ENCODE measurements at places on chromosomes 1 and 21. TPM values are rescaled to one million over a fixed set of nuclear protein-coding genes. Genes with fewer than 3 reads are reported as not detected.

Gene ZNF362
- total RNA-seq, result 43.8 TPM

Gene VWA5B1
- not detected for total RNA-seq

Gene IRF2BP2
- 126 TPM for total RNA-seq

Gene RFX5
- total RNA-seq, result 55.3 TPM

Gene CLDN19
- not detected for total RNA-seq

Gene NRDC
- 150 TPM for total RNA-seq

Gene CYP4Z1
- not detected for total RNA-seq

Gene REN
- not detected for total RNA-seq

Gene PTGFR
- total RNA-seq, result 0.36 TPM

Gene HTR6
- not detected for total RNA-seq

Gene PRKAA2
- 2.4 TPM for total RNA-seq

Gene PROX1
- 4.8 TPM for total RNA-seq

GRCh38 chr1:117181630-117182041 is 29.1 kb downstream of the VTCN1 start:
- no peaks in the 10 kb centered on the region for H3K27me3 ChIP-seq
- H3K4me3 ChIP-seq, result no peak overlapping the region
- DNase-seq, result no peak
- no peaks in the 10 kb centered on the region for H3K36me3 ChIP-seq
- H3K4me1 ChIP-seq, result no peaks in the 10 kb centered on the region

- H3K27me3 ChIP-seq, result no peaks in the 10 kb centered on the region
- DNase-seq, result no peak
- H3K36me3 ChIP-seq, result peaks cover 4% of the 10 kb centered on the region
- no peak overlapping the region for H3K27ac ChIP-seq
Measured at GRCh38 chr1:224732377-224733026, 116.4 kb downstream of the CNIH3 start.

GRCh38 chr1:207565546-207566468 is 69.8 kb downstream of the CR1 start:
- H3K36me3 ChIP-seq, result no peaks in the 10 kb centered on the region
- H3K27me3 ChIP-seq, result no peaks in the 10 kb centered on the region
- H3K27ac ChIP-seq, result no peak overlapping the region
- no peak for DNase-seq
- no peak overlapping the region for H3K4me3 ChIP-seq
- H3K4me1 ChIP-seq, result no peaks in the 10 kb centered on the region

GRCh38 chr1:70666381-70667140 is 255.5 kb downstream of the CTH start:
- H3K4me3 ChIP-seq, result no peak overlapping the region
- no peak overlapping the region for H3K27ac ChIP-seq
- DNase-seq, result no peak
- no peaks in the 10 kb centered on the region for H3K27me3 ChIP-seq
- no peaks in the 10 kb centered on the region for H3K36me3 ChIP-seq

- no peaks in the 10 kb centered on the region for H3K4me1 ChIP-seq
- no peak overlapping the region for H3K27ac ChIP-seq
- no peaks in the 10 kb centered on the region for H3K36me3 ChIP-seq
- H3K4me3 ChIP-seq, result no peak overlapping the region
- no peak for DNase-seq
Measured at GRCh38 chr1:73411479-73411878, 786.5 kb downstream of the LRRIQ3 start.

DNA sequence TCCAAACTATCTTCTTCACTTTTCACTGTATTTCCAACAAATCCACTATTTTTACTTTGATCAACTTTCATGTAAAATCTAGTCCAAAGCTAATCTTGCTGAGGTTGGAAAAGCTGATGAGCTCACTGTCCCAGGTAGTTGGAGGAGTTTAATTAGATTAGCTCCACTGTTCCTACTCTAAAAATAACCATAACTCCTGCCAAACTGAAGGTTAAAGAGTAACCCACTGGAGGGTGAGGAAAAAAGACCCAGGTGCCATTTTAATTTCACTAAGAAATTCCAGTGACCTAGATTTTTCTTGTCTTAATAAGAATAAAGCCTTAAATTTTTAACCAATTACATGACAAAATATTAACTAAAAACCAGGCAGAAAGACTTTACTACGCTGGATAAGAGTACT is 15.3 kb downstream of the DCAF8 start:
- H3K27me3 ChIP-seq, result no peaks in the 10 kb centered on the region
- H3K4me3 ChIP-seq, result no peak overlapping the region
- H3K36me3 ChIP-seq, result peaks cover 3% of the 10 kb centered on the region
- H3K27ac ChIP-seq, result no peak overlapping the region
- no peaks in the 10 kb centered on the region for H3K4me1 ChIP-seq
- no peak for DNase-seq

- no peak overlapping the region for H3K4me3 ChIP-seq
- no peak overlapping the region for H3K27ac ChIP-seq
- H3K4me1 ChIP-seq, result peaks cover 11% of the 10 kb centered on the region
- no peaks in the 10 kb centered on the region for H3K36me3 ChIP-seq
- H3K27me3 ChIP-seq, result no peaks in the 10 kb centered on the region
- DNase-seq, result no peak
Measured at GRCh38 chr1:33307494-33307864, 13.4 kb downstream of the A3GALT2 start.

DNA sequence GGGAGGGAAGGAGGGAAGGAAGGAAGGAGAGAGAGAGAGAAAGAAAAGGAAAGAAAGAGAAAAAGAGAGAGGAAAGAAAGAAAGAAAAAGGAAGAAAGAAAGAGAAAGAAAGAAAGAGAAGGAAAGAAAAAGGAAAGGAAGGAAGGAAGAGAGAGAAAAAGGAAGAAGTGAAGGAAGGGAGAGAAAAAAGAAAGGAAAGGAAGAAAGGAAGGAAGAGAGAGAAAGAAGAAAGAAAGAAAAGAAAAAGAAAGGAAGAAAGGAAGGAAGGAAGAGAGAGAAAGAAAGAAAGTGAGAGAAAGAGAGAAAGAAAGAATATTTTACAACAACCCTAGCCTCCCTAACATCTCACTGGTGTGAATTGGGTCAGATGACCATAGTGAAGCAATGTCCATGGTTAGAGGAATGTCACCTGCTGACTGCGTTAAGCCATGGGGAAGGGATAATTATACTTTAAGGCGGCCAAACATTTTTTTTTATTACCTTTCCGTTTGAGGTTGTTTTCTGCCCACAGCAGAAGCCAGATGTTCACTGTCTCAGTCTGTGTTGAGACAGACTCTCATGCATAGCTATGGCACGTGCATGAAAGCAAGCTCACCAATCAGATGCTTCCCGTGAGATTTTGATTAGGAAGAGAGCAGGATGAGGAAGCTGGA is 76.4 kb downstream of the SNRPE start:
- H3K4me3 ChIP-seq, result no peak overlapping the region
- H3K27ac ChIP-seq, result no peak overlapping the region
- H3K27me3 ChIP-seq, result peaks cover 5% of the 10 kb centered on the region
- H3K4me1 ChIP-seq, result no peaks in the 10 kb centered on the region
- no peaks in the 10 kb centered on the region for H3K36me3 ChIP-seq
- no peak for DNase-seq

- H3K27me3 ChIP-seq, result no peaks in the 10 kb centered on the region
- H3K4me1 ChIP-seq, result peaks cover 5% of the 10 kb centered on the region
- no peak overlapping the region for H3K4me3 ChIP-seq
- no peak for DNase-seq
- H3K27ac ChIP-seq, result no peak overlapping the region
Measured at GRCh38 chr1:41977326-41977725, 58.6 kb upstream of the HIVEP3 start.

GRCh38 chr1:78048446-78048845 is 2.7 kb downstream of the GIPC2 start:
- peaks cover 16% of the 10 kb centered on the region for H3K27me3 ChIP-seq
- no peak for DNase-seq
- no peak overlapping the region for H3K27ac ChIP-seq
- H3K4me3 ChIP-seq, result no peak overlapping the region

GRCh38 chr1:112855152-112855828 is 100.7 kb downstream of the SLC16A1 start:
- H3K4me1 ChIP-seq, result no peaks in the 10 kb centered on the region
- H3K36me3 ChIP-seq, result no peaks in the 10 kb centered on the region
- DNase-seq, result no peak

All from astrocyte (in vitro differentiated cells and primary cell).